ENCODE measurements at places on chromosomes 3 and 15. TPM values are rescaled to one million over a fixed set of nuclear protein-coding genes. Genes with fewer than 3 reads are reported as not detected.

The MESP1 gene
- total RNA-seq, result 0.53 TPM

DNA sequence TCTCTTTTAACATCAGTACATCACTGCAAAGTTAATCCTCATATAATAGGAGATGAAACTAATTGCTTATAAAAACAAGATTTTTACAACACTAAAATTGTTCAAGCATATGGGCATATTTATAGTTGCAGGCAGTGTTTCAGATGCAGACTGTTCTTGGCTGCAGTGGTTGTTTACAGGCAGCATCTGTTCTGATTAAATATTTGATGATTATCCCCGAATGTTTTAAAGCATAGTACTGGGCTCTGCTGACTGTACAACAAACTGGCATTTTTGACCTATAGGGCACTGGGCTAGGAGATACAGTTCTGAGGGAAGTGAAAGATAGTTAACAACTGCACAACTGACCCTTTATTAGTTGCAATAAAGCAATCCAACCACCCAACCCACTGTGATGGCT is 113.6 kb downstream of the UBE3A start:
- no peak for DNase-seq

The HHLA2 gene
- 4.9 TPM for total RNA-seq

GRCh38 chr3:42490243-42490642 is 12.2 kb upstream of the VIPR1 start:
- DNase-seq, result peak; percentile 86

DNA sequence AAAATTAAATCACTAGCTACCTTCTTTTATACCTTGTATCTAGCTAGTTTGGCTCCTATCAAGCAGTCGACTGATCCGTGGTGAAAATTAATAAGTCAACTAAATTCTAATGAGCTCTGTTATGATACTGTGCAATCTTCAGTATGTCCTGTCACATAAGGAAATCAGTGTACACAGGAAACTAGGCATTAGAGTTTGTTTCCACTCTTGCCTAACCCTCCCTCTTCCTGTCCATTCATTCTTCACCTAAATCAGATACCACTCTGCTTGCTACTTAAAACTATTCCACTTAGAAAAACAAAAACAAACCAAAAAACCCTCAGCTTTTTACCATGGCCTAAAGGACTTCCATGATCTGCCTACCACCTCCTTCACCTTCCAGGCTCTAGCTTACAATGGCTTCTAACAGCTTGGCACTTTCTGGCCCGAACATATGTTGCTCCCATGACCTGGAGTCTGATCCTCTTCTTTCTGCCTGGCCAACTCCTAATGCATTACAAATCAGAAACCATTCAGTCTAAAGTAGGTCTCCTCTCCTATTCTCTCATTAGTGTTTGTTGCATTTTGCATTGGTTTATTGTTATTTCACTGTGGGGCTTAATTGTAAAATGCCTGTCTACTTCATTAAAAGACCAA is 7.9 kb downstream of the RFC4 start:
- DNase-seq, result no peak

DNA sequence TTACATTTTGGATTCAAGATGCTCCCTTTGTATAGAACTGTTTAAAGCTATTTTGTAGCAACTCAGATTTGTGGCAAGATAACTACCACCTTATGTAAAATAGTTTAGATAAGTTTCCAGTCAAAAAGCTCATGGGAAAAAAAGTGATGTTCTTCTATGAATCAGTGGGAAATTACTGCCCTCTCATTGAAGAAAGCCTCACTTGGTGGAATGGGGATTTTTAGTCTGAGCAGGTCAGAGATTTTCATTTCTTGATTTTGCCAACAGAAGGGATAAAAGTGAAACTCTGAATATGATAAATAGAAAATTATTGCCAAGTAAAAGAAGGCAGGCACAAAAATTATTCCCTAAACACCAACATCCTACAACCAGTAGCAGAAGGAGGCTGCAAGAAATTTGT is 25.8 kb upstream of the CSTA start:
- no peak for DNase-seq

GRCh38 chr3:31448035-31448881 is 84.5 kb upstream of the STT3B start:
- DNase-seq, result peak; percentile 50

GRCh38 chr15:68230157-68231100 is 901 bp upstream of the CLN6 start:
- DNase-seq, result no peak

- no peak for DNase-seq
Measured at GRCh38 chr15:90203922-90204321, 2.8 kb downstream of the SEMA4B start.

DNA sequence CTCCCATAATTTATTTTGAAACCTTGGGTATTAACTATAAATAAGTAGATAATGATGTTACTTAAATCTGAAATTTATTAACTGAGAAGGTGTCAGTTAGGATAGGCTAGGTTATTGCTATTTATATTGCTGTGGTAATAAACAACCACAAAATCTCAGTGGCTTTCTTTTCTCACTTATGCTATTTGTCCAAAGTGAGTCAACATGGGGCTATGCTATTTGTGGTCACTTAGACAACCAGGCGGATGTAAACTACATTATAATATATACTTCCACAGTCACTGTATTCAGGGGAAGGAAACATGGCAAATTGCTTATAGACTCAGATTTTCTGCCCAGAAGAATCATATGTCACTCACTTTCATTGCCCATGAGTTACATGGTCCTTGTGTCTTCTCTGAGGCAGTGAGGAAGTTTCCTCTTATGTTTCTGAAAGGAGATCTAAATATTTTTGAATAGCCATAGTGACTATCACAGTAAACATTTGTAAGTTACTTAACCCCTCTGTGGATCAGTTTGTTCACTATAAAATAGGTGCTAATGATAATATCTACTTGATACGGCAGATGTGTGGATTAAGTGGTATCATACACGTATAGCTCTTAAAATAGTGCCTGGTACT is 19.8 kb downstream of the HMG20A start:
- DNase-seq, result no peak

GRCh38 chr15:76346669-76347481 is 10.3 kb downstream of the ISL2 start:
- no peak for DNase-seq

All from lower lobe of right lung (tissue), 2 donors.